ENCODE measurements at places on chromosomes 6 and 20. TPM values are rescaled to one million over a fixed set of nuclear protein-coding genes. Genes with fewer than 3 reads are reported as not detected.

Gene GSTA2
- not detected for total RNA-seq

DNA sequence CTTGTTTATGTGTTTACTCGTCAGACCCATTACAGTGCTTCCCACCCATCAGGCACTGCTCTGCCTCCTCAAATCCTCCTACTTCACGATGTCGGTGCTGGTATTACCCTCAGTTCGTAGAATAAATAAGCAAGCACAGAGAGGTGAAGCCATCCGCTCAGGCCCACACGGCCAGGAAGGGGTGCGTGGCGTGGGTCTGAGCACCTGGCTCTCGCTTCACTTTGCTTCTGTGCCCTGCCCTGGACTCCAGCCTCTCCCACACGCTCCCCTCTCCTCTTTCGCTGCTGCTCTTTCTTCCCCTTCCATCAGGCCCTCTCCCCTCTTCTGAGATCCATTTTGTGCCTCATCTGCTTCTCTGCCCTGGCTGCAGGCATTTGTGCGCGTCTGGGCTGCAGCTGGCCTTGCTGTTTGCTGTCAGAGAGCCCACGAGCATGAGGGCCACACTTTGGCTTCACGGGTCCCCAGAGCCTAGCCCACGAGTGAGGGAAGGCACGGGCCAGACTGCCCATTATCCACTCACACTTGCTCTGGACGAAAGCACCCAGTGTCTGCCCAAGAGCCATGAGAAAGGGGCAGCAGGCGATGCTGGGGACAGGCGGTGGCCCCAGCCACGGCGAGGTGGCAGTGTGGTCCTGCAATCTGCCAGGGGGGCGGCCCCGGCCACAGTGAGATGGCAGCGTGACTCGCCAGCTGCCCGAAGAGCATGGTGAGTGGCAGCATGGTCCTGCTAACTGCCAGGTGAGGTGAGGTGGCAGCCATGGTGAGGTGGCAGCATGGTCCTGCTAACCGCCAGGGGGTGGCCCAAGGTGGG, 96.2 kb upstream of the MPC1 start:
- no peak overlapping the region for H3K27ac ChIP-seq
- H3K4me3 ChIP-seq = no peak overlapping the region

GRCh38 chr6:13103169-13103568, 225.2 kb downstream of the TBC1D7 start:
- no peak overlapping the region for H3K27ac ChIP-seq
- no peaks in the 10 kb centered on the region for H3K27me3 ChIP-seq
- no peaks in the 10 kb centered on the region for H3K4me1 ChIP-seq
- H3K4me3 ChIP-seq = no peak overlapping the region

DNA sequence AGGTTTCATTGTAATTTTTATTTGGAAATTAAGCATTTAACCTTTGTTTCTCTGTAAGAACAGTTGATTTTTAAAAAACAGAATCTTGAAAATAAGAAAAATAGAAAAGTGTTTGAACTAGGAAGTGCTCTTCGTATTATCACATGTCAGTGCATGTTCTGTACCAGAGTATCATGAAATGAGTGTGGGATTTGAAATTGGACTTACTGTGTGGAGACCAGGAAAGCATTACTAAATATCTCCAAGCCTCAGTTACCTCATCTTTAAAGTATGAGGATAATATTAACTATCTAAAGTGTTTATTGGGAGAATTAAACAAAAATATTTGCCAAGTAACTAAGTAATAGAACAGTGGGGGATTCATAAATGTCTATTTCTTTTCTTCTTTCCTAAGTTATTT, 156.9 kb upstream of the FLRT3 start:
- peaks cover 5% of the 10 kb centered on the region for H3K4me1 ChIP-seq
- H3K4me3 ChIP-seq = no peak overlapping the region
- no peak for DNase-seq

GRCh38 chr6:55913228-55914195, 38.1 kb upstream of the BMP5 start:
- H3K4me3 ChIP-seq = no peak overlapping the region
- no peaks in the 10 kb centered on the region for H3K27me3 ChIP-seq
- H3K27ac ChIP-seq = no peak overlapping the region
- DNase-seq = no peak
- H3K4me1 ChIP-seq = peaks cover 28% of the 10 kb centered on the region
- H3K36me3 ChIP-seq = no peaks in the 10 kb centered on the region

GRCh38 chr6:21824431-21825177, 231.1 kb downstream of the SOX4 start:
- H3K4me1 ChIP-seq = peaks cover 30% of the 10 kb centered on the region
- H3K27me3 ChIP-seq = no peaks in the 10 kb centered on the region
- no peak for DNase-seq
- no peak overlapping the region for H3K4me3 ChIP-seq
- H3K36me3 ChIP-seq = no peaks in the 10 kb centered on the region
- H3K27ac ChIP-seq = 0 out of 2 replicates have a peak overlapping the region, but pooled peaks have one; percentile 3

Gene SAMD5
- 16.2 TPM for total RNA-seq

Gene PLN
- not detected for total RNA-seq

GRCh38 chr6:11322252-11322885, 89.9 kb upstream of the NEDD9 start:
- peaks cover 28% of the 10 kb centered on the region for H3K4me1 ChIP-seq
- no peak overlapping the region for H3K27ac ChIP-seq
- H3K36me3 ChIP-seq = no peaks in the 10 kb centered on the region

Gene FGD2
- not detected for total RNA-seq

Gene RBPJL
- not detected for total RNA-seq

DNA sequence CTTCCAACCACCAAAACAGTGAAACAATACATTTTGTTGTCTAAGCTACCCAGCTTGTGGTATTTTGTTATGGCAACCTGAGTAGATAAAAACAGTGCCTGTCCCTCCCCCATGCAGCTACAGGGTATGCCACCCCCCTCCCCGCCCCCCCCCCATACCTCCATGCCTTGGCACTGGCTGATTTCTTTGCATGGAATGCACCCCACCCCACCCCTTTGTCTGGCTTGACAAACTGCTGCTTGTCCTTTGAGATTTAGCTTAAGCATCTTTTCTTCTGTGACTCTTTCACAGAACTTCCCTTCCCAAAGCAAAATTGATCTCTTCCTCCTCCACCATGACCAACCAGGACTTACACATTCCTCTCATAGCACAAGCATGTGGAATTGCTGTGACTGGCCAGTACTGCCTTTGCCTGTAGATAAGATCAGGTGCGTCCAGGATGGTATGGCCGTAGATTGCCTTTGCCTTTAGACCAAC, 64.6 kb upstream of the ADGRF1 start:
- no peak overlapping the region for H3K27ac ChIP-seq
- H3K4me1 ChIP-seq = 0 out of 2 replicates have a peak, but pooled peaks cover 3% of the 10 kb centered on the region
- H3K36me3 ChIP-seq = no peaks in the 10 kb centered on the region
- DNase-seq = no peak
- H3K4me3 ChIP-seq = no peak overlapping the region
- H3K27me3 ChIP-seq = no peaks in the 10 kb centered on the region

Gene BAG2
- 22.7 TPM for total RNA-seq

GRCh38 chr20:36591854-36592641, 13.5 kb upstream of the RAB5IF start:
- no peak overlapping the region for H3K27ac ChIP-seq
- peaks cover 13% of the 10 kb centered on the region for H3K36me3 ChIP-seq
- DNase-seq = no peak
- H3K4me3 ChIP-seq = no peak overlapping the region
- H3K4me1 ChIP-seq = no peaks in the 10 kb centered on the region

Gene PLEKHG1
- 0.08 TPM for total RNA-seq

DNA sequence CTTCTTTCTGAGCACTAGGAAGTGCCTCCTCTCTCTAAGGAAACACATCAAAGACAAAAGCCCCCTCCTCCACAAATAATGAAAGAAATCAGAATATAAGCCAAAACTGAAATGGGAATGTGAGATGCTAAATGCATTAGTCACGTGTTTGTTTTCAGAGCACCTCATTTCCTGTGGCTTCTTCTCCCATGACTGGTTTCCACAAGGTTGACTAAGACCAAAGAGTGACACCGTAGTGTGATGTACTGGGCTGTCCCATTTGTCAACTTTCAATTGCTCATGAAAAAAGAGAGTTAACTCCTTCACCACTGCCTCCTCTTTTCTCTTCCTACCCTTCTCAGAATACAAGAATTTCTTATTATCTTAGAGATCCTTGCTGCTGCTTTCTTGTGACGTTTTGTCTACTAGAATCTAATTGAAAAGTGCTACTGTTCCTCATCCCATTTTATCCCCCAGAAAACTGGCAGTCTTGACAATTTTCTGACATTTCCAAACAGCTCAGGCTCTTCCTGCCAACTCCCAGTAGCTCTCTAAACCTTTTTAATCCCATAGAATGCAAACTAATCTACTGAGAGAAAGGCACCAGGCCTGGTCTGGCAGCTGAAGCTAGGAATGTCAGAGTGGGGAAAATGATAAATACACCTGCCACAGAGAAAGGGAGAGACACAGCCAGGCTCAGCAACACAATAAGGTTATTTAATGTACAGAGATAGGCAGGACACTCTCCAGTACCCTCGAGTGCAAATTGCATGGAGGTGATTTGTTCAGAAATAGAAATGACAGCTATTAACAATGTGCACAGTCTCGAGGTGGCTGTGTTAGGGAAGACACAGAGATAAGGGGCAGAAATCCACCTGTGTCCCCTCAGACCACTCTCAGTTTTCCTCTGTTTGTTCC, 671.7 kb upstream of the NRSN1 start:
- H3K4me3 ChIP-seq = no peak overlapping the region
- no peaks in the 10 kb centered on the region for H3K36me3 ChIP-seq
- H3K27me3 ChIP-seq = no peaks in the 10 kb centered on the region
- H3K4me1 ChIP-seq = no peaks in the 10 kb centered on the region

- DNase-seq = no peak
- H3K27ac ChIP-seq = no peak overlapping the region
- H3K36me3 ChIP-seq = no peaks in the 10 kb centered on the region
- H3K27me3 ChIP-seq = no peaks in the 10 kb centered on the region
- H3K4me1 ChIP-seq = no peaks in the 10 kb centered on the region
Observed at GRCh38 chr6:39173270-39173669, 56.0 kb downstream of the KCNK5 start.

DNA sequence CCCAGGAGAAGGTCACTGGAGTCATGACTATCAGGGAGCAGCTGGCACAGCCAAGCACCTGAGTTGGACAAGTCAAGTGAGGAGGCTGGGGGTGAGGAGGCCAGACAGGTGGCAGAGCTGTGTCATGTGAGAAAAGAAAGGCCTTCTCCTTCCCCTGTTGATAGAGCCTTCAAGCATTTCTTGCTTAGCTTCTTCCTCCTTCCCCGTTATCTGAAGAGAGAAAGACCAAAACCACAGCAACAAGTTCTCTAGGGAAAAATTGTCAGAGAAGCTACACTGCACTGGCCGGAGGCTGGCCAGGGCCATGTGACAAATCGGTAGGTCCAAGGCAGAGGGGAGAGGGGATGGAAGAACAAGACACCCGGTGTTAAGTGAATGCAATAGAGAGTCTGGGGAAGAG, 202.1 kb upstream of the PRDM1 start:
- H3K4me1 ChIP-seq = no peaks in the 10 kb centered on the region
- H3K36me3 ChIP-seq = no peaks in the 10 kb centered on the region
- no peak overlapping the region for H3K4me3 ChIP-seq
- no peak overlapping the region for H3K27ac ChIP-seq

- DNase-seq = no peak
- no peaks in the 10 kb centered on the region for H3K4me1 ChIP-seq
Observed at GRCh38 chr6:97392735-97393134, 109.7 kb upstream of the MMS22L start.

GRCh38 chr20:61776491-61777075, 289.1 kb downstream of the TAF4 start:
- H3K4me3 ChIP-seq = no peak overlapping the region
- DNase-seq = no peak
- H3K36me3 ChIP-seq = no peaks in the 10 kb centered on the region

GRCh38 chr20:38219006-38219950, 41.3 kb downstream of the KIAA1755 start:
- no peak overlapping the region for H3K4me3 ChIP-seq
- DNase-seq = no peak
- no peak overlapping the region for H3K27ac ChIP-seq
- H3K27me3 ChIP-seq = no peaks in the 10 kb centered on the region
- peaks cover 20% of the 10 kb centered on the region for H3K4me1 ChIP-seq

GRCh38 chr20:63124092-63124781, 91.7 kb downstream of the YTHDF1 start:
- H3K4me1 ChIP-seq = no peaks in the 10 kb centered on the region
- H3K27ac ChIP-seq = no peak overlapping the region
- DNase-seq = no peak
- H3K4me3 ChIP-seq = no peak overlapping the region
- no peaks in the 10 kb centered on the region for H3K36me3 ChIP-seq
- H3K27me3 ChIP-seq = peaks cover 86% of the 10 kb centered on the region

GRCh38 chr6:146545581-146545980, 1.9 kb downstream of the RAB32 start:
- H3K27me3 ChIP-seq = no peaks in the 10 kb centered on the region
- peak overlapping the region; percentile 98 for H3K27ac ChIP-seq
- peaks cover 32% of the 10 kb centered on the region for H3K4me1 ChIP-seq
- DNase-seq = peak; percentile 63

- no peak overlapping the region for H3K4me3 ChIP-seq
- no peaks in the 10 kb centered on the region for H3K36me3 ChIP-seq
- H3K27ac ChIP-seq = no peak overlapping the region
- no peaks in the 10 kb centered on the region for H3K27me3 ChIP-seq
- no peak for DNase-seq
Observed at GRCh38 chr6:71967436-71967835, 81.1 kb downstream of the RIMS1 start.

GRCh38 chr6:4466261-4466660, 309.9 kb upstream of the CDYL start:
- no peak for DNase-seq
- H3K27me3 ChIP-seq = no peaks in the 10 kb centered on the region
- H3K27ac ChIP-seq = no peak overlapping the region
- peaks cover 5% of the 10 kb centered on the region for H3K4me1 ChIP-seq

Gene RAD21L1
- 0.19 TPM for total RNA-seq

DNA sequence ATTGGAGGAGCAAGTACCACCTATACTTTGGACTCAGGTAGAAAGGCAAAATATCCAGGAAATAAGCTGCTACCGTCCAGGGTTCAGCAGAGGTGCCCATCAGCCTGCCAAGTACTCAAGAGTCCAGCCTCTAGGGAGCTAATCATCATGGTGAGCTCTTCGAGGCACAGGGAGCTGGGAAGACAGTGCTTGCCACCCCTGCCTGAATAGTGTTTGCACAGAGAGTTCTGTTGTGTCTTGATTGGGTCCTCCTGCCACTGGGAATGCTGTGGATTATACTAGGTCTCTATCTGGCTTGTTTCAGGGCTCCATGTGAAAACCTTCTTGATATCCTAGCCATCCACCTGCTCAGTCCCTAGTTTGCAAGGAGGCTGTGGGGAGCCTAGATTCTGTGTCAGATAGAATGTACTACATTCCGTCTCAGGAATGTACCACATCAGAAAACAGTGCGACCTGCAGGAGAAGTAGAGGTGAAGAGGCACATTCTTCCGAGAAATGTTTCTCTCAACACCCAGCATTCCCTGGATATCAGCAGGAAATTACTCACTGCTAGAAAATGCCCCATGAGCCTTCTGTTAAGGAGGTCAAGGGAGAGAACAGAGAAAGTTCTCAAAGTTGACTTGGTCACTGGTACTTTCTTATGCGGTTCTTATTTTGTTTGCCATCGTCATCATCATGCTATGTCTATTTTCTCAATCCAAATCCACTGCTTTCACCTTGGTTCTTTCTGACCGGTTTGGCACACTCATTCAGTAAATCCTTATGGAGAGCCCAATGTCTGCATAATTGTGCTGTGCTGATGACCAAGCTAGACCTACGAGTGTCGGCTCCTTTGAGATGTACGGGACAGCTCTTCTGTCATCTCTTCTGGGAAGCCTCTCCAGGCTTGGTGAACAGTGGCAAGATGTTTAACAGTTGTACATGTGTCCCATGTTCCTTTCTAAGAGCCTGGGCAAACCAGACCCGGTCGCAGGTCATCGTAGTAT, 30.7 kb downstream of the PTPN1 start:
- peak; percentile 89 for DNase-seq
- H3K4me3 ChIP-seq = no peak overlapping the region
- H3K27ac ChIP-seq = peak overlapping the region; percentile 94
- H3K36me3 ChIP-seq = peaks cover 7% of the 10 kb centered on the region

Data from SJSA1 (cell line).